ENCODE measurements at places on chromosomes 6 and 20.

DNA sequence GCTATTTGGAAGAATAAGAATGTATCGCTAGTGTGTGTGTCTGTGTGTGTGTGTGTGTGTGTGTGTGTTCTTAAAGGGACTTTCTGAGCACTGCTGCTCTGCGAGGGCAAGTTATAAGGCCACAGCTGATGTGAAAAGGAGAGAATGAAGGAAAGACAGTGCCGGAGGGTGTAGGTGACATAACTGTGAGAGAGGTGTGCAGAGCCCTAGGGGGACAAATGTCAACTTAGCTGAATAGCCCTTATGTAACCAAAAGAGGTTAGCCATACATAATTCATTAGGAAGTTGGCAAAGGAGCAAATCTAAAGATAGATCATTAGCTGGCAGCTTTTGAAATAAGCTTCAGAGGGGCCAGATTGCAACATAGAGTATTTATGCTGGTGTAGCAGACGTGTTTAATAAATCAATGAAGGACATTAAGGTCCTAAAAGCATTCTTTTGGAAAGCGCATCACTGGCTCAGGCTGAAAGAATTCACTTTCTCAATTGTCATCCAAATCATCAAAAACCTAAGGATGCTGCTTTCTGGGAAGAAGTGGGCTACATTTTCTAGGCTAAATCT lies 81.0 kb downstream of the NDUFAF5 start:
- DNase-seq: peak; percentile 44

DNA sequence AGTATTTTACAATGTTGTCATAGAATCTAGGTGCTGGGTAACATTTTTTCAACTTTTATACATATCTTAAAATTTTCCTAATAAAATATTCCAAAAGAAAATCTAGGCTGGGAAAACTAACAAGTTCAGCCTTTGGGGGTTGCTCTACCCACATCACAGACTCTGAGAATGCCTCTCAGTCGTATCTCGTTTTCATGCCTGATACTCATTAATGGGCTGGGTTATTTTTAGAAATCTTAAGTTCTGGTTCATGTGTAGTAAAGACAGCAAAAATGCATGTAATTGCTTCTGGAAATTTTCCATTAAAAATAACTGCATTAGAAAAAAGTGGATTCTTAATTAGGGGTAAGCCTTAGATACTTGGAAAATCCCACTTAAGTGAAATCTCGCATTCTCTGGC lies 149.3 kb downstream of the SLC24A3 start:
- no peak for DNase-seq

DNA sequence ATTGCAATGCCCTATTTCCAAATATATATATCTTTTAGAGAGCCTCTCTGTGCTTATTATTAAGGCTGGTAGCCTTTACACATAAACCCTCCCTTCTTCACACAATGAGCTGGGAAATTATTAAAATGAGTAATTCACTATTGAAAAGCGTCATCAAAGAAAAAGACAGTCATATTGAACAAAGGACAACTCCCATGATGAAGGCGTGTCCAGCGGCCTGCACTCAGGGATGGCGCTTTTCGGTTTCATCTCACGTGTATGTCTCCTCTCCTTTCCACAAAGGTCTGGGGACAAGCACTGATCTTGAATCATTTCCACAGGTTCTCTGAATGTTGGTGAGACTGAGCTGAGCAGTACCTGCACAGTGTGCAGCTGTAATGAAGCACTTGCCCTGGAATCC lies 3.5 kb downstream of the SERPINB9 start:
- DNase-seq: no peak

GRCh38 chr6:33620856-33621710 lies at the start of gene ITPR3:
Gene ITPR3, plus strand, starts transcription at chr6:33621322. Its CDS starts 281 bp downstream, at chr6:33621603.
- DNase-seq: peak; percentile 15

GRCh38 chr6:54238396-54238795 lies 69.8 kb upstream of the TINAG start:
- no peak for DNase-seq

- DNase-seq: no peak
These were observed 11.0 kb upstream of the MYBL2 start for GRCh38 chr20:43655937-43656336.

DNA sequence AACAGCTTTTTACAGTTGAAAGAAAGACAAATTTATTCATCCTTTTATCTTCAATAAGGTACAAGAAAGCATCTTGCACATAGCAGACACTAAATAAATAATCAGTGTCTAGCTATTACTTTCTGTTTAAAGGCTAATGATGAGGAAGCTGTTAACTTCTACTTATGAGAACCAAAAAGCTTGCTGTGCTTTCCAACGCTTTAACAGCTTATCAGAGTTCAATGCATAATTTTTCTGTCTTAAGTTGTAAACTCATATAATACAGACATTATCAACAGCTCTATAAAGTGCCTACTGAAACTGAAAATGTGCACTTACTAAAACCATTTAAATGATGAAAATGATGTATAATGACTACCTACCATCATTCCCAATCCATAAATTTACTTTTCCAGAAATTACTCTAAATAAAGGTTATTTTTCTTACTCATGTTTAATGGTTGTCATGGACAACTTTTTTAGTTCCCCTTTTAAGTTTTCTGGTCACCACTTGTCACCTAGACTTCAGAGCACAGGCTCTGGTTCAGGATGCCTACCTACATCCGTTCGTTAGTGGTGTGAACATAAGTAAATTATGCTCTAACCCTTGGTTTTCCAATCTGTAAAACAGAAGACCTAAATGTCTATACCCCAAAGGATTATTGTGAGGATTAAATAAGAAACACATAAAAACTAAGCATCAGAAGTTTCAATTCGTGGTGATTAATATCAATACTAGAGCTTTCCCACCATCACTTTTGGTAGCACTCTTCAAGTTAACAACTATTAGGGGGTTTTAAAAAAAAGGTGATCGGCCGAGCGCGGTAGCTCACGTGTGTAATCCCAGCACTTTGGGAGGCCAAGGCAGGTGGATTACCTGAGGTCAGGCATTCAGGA lies 8.0 kb downstream of the PNISR start:
- DNase-seq: no peak

GRCh38 chr6:164015088-164015484 lies 600.6 kb downstream of the QKI start:
- no peak for DNase-seq

DNA sequence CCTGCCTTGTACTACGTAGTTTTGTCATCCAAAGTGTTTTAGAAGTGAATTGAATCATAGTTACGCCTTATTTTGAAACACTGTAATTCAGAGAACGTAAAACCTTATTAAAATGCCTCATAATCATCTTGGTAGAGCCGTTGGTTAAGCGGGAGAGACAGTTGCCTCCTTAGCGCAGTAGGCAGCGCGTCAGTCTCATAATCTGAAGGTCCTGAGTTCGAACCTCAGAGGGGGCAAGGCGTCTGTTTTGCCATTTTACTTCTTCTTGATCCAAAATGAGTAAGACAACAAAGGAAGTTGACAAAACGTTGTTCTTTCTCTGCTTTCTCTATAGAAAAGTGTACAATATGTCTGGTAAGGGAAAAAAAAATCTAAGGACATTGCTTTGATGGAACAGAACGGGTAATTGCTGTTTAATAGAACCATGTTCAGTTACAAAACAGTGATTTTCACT lies 20.7 kb upstream of the TRIM27 start:
- DNase-seq: peak; percentile 53

- no peak for DNase-seq
These were observed 74.5 kb upstream of the MRPS10 start for GRCh38 chr6:42292004-42292740.

GRCh38 chr6:108739496-108740330 lies 108.5 kb upstream of the ARMC2 start:
- DNase-seq: no peak

DNA sequence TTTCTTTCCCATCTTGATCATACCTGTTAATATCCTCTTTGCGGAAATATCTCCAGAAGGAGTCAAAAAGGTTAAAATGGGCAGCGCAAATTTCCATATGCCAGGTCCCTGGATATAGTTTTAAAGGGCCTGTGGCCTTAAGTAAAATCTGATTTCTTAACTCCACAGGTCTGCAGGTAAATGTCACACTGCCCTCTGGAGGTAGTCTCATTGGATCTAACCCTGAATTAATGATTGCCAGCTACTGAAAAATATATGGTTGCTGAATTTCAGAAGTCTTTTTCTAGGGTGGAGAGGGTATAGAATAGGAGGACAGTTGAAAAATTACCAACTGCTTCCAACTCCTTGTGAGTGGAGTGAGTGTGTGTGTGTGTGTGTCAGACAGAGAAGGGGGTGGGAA lies 8.5 kb downstream of the MOXD1 start:
- DNase-seq: no peak

DNA sequence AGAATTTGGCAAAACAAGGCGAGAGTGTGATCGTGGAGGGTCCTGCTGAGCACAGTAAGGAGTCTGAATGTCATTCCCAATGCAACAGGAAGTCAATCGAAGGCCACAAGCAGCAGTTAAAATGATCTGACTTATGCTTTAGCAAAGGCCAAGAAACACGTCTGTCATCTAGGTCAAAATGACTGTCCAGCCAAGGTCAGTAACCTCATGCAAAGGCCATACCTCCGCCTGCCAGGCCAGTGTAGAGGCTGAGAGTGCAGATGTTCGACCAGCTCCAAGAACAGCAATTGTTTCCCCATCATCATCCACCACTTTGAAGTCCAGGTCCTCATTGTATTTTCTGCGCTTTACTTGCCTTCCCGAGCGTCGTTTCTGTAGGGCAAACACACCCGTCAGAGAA lies 105.6 kb downstream of the CHD6 start:
- no peak for DNase-seq

- no peak for DNase-seq
These were observed 95.3 kb downstream of the TTLL2 start for GRCh38 chr6:167420177-167420576.

DNA sequence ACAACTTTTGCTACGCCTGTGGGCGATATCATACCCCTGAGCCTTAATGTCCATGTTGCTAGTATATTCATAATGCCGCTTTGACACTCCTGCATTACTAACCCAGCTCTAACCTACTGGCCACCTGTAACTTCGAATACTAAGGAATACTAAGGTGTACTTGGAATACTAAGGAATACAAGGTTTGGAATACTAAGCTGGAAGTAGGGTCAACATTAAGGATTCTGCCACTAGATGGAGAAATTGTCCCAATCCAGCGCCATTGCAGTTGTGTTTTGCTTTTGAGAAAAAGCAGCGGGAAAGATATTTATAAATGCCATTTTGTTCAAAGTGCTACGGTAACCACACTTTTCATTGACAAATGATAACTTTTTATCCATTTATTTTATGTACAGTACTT lies 10.7 kb downstream of the TBXT start:
- peak; percentile 5 for DNase-seq

- no peak for DNase-seq
These were observed 61.3 kb upstream of the TBXT start for GRCh38 chr6:166228839-166229528.

DNA sequence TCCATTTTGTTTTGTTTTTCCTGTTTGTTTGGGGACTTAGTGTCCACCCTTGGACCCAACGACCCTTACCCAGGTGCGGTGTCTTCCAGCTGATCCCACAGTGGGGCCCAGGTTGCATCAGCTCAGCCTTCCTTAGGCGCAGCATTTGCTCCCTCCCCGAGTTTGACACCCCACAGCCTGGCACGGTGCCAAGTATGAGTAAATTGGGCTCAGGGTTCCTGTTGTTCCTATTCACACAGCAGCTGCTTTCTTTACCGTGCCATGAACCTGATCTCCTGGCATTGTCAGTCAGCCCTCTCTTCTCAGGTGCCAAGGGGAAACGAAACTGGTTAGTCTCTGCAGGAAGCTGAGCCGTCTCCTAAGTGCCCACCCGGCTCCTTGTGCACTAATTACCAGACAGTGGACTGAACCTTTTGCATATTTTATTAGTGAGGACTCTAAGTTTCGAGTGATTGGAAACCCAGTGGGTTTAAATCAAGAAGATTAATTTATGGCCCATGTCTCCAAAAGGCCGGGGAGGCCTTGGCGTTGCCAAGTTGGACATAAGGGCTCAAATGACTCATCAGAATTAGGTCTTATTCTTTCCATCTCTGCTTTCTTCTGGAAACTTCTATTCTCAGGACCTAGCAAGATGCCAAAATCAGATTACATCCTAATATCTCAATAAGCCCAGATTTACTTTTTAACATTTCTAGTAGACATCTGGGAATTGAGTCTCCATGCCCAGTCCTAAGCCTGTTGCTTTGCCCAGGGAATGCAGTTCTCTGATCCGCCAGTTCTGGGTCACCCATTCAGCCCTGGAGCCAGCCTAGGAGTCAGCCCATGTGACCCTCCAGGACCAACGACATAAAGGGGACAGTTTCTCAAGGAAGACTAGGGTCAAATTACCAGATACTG lies 68.8 kb downstream of the TSHZ2 start:
- DNase-seq: peak; percentile 48

- no peak for DNase-seq
These were observed 26.7 kb downstream of the TNXB start for GRCh38 chr6:32082478-32082877.
